Stimulated activated CD4-positive, alpha-beta T cell treated with anti-CD3 and anti-CD28 coated beads, Interleukin-2, amount 100 ng/mL, for 24 hours (primary cell): ENCODE measurements at places on chromosomes 7 and 10.

DNA sequence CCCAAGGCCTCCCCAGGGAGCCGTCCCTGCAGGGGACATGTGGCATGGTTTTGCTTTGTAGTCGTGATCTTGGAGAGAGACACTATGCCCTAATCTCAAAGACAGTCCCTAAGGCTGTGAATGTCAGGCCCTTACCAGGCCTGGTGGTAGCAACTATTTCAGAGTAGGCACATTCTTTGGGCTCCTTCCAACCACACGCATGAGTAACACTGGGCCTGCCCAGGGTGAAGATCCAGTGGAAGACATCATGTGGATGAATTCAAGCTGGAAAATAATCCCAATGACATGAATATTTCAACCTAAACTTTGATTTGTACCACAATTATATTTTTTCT is 39.5 kb upstream of the INSIG1 start:
- DNase-seq: no peak

DNA sequence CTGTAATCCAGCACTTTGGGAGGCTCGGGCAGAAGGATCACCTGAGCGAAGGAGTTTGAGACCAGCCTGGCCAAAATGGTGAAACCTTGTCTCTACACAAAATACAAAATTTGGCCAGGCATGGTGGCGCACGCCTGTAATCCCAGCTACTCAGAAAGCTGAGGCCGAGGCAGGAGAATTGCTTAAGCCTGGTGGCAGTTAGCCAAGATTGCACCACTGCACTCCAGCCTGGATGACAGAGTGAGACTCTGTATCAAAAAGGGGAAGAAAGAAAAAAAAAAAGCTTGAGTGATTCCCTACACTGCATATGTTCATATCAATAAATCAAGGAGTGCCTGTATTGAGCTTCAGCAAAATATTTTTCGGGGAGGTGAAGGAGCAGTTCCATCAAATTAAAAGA is 45.8 kb upstream of the SRRM3 start:
- no peak for DNase-seq

- no peak for DNase-seq
These were observed 275.4 kb downstream of the GLRX3 start for GRCh38 chr10:130411496-130412085.

DNA sequence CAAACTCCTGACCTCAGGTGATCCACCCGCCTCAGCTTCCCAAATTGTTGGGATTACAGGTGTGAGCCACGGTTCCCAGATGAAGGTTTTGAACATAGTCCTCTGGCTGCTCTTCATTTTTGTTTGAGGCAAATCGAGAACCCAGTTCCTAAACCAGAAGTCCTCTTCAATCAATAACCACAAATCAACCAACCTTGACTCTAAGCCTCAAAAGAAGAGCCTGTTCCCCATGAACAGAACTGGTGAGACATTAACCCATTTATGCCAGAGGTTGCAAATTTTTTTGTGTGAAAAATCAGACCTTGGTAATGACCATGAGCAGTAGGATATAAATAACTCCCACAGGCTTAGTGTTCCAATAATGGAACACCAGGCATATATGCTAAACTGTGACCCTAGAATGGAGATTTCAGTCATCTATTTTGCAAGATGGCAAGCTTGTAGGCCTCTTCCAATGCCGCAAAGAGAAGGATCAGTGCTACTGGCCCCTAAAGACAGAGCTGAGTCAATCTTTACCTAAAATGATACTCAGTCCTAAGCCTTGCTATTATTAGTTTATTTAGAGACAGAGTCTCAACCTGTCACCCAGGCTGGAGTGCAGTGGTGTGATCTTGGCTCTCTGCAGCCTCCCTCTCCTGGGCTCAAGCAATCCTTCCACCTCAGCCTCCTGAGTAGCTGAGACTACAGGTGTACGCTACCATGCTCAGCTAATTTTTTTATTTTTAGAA is 15.9 kb downstream of the KPNA7 start:
- no peak for DNase-seq

GRCh38 chr10:103791858-103792257 is 63.5 kb downstream of the SH3PXD2A start:
- DNase-seq: no peak

DNA sequence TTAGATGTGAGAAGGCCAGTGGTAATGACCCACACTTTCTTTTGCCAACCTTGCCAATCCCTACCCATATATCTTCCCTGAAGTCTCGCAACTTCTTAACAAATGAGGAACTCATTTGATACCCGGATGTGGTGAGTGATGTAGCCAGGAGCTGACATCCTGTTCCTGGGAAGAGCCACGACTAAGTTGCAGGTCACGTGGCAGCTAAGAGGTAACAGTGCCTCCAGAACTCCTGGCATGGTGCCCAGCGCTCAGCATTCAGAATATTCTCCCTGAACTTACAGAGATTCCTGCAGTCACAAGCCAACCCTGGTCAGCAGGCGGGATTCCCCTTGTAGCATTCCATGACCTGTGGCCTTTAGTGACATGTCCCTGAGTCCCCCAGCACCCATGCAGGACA is 282.5 kb downstream of the GALNT17 start:
- DNase-seq: no peak

DNA sequence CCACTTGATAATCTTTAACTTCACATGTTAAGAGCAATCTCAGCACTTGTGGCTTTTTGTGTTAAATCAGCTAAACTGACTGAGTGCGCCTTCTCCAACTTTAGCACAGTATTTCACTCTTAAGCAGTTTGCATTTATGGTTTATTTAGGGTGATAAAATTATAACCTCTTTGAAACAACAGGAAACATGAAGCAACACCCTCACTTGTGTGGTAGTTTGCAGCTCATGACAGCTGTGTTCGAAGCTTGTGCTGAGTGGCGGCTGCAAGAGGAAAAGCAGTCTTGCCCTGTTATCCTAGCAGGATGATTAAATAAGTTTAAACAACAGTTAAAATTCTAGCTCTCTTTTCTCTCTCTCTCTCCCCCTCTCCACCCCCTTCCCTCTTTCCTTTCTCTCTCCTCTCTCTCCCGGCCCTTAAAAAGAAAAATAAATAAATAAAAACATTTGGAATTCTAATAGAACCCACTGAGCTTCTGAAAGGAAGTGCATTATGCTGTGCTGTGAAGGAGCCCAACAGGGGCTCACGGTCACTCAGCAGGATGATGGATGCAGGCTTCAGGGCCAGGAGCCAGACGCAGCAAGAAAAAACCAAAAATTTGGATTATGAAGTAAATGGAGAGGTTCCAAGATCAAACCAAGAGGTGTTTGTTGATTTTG is 25.2 kb downstream of the OGDH start:
- no peak for DNase-seq

DNA sequence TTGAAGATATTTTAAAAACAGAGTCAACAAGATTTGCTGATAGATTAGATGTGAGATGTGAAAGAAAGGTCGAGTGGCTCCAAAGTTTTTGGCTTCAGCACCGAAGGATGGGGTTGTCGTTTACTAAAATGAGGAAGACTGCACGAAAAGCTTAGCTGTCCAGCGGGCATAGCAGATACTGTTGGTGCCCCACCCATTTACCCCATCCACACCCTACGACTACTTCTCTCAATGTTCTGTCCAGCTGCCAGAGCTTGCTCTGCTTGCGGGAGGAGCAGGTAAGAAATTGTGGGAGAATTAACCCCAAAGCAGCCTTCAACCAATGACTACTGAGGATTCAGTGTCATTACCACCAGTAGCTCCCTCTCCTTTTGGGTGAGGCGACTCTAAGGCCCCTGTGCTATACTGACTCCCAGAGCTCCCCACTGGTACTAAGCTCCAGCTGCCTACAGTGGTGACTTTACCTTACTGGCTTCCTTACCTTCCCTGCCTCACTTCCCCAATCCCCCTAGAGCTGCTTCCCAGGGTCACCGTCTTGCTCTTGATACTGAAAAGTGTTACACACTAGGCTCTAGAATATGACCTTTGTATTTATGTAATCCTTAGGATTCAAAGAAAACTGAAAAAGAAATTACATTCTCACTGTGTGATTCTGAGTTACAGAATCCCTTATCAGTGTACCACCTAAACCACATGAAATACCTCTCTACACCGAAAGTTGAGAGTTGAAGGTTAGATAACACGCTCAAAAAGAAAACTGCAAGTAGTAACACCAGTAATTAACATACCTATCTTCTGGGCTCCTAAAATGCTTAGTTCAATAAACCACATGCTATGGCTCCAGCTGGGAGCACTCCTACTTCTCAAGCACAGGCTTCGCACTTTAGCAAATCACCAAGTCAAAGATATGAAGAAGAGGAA is 22.3 kb downstream of the CACUL1 start:
- DNase-seq: no peak

- no peak for DNase-seq
These were observed 301.3 kb upstream of the NFE2L3 start for GRCh38 chr7:25850735-25851134.

DNA sequence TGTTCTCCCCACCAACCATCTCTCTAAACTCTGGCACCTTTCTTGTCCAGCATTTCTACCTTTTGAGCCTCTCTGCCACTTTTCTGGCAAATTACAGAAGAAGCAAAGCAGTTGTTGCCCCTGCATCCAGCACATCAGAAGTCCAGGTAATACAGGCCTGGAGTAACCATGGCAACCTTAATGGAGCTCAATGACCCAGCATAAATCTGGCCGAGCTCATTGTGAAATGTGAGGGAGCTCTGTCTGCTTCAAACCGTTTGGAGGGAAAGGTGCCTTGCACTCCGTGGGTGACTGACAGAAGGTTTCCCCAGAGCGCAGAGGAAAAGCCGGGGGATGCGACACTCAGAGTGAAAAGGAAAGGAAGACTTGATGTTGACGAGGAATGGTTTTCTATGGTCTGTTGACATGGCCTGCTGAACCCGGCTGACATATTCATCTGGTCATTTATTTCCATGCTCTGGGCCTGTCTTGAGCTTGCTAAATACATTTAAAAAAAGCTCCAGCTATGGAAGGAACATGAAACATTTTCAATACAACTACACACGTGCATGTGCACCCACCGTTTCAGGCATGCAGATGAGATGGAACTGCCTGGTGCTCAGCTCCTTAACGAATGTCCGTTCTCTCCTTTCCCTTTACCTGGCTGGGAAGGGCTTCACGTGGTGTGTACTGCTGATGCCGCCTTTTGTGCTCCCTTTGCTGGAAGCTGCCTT is 74.9 kb downstream of the ADRA2A start:
- no peak for DNase-seq

DNA sequence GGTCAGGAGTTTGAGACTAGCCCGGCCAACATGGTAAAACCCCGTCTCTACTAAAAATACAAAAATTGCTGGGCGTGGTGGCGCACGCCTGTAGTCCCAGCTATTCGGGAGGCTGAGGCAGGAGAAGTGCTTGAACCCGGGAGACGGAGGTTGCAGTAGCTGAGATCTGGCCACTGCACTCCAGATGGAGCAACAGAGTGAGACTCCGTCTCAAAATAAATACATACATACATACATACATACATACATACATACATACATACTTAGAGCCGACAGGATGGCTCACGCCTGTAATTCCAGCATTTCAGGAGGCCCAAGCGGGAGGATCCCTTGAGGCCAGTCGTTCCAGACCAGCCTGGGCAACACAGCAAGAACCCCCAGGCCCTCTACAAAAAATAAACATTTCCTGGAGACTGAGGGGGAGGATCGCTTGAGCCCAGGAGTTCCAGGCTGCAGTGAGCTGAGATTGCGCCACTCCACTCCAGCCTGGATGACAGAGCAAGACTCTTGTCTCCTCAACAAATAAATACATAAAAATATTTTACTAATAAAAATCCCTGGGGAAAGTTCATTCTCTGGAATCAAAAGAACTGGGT is 90.9 kb upstream of the TNRC18 start:
- DNase-seq: no peak

DNA sequence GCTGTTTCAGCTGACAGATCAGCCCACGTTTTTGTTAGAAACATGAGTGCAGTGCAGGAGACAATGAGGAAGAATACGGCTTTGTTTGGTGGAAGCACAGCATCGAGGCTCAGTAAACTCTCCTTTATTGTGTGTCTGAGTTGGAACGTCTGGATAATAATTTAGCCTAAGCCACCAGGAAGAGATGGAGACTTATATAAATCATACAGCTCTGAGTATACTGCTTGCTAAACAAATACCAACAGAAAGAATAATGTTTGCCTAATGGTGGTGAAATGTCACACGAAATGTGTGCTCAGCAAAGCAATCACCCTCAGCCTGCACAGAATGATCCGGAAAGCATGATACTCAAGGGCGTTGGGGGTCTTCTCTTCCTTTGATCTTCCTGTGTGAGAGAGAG is 664.1 kb upstream of the ADARB2 start:
- DNase-seq: no peak
